T follicular helper cell (primary cell): ENCODE measurements at places on chromosomes 1 and 21.
A peak's percentile ranks its signal among the peaks of the same experiment; 100 is the strongest.

DNA sequence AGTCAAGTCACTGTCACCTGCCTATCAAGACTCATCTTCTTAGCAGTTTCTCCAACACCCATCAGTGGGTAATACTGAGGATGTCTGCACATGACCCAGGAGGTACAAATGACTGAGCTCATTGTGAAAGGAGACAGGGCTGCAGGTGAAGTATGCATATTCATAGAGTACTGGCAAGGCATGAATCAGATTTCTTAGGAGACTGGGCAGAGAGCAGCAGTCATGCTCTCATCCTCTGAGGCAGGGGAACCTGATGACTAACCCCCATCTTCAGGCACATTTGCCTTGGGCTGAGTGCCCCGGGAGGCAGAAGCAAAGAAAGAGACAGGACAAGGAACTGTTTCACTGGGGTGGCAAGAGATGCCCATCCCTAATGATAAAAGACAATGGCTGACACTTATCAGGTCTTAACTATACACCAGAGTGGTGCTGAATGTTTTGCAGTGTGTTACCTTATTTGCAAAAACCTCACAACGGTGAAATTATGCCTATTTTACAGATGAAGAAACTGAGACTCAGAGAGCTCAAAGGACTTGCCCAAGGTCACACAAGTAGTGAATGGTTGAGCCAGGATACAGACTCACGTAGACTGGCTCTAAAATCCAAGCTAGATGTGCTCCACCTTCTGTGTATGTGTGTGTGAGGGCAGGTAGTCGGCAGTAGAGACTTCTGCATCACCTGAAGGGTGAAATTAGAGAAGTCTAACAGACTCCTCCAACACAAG, 9.2 kb upstream of the GRHL3 start:
- no peak for DNase-seq

DNA sequence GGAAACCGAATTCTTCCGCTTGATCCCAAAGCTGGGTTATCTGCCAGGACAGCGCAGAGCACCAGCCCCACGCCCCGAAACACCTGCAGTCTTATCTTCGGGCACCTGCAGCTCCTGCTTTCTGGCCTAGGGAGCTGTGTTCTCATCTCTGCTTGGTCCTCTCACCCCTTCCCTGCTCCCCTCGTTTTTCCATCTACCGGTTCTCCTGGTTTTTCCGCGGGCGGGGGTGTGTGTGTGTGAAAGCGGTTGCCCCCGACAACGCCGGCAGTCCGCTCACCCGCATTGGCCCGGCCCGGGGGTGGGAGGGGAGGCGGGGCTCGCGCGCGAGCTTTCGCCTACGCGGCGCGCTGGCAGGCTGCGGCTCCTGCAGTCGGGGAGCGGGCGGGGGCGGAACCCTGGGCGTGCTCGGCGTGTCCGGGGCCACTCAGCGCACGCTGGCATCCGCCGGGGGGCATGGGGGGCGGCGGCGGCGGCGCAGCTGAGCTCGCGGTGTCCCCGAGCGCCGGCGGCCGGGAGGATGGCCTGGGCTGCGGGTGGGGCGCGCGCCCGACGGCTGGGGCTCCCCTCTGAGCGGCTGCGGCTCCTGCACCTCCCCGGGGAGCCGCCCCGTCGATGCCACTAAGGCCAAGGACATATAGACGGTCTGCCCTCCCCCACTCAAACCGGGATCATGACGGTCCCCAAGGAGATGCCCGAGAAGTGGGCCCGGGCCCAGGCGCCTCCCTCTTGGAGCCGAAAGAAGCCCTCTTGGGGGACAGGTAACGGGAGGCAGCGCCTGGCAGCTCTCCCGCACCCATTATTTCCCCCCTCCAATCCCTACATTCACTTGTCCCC, 3.2 kb downstream of the ATP8B2 start:
- DNase-seq, result peak; percentile 85

DNA sequence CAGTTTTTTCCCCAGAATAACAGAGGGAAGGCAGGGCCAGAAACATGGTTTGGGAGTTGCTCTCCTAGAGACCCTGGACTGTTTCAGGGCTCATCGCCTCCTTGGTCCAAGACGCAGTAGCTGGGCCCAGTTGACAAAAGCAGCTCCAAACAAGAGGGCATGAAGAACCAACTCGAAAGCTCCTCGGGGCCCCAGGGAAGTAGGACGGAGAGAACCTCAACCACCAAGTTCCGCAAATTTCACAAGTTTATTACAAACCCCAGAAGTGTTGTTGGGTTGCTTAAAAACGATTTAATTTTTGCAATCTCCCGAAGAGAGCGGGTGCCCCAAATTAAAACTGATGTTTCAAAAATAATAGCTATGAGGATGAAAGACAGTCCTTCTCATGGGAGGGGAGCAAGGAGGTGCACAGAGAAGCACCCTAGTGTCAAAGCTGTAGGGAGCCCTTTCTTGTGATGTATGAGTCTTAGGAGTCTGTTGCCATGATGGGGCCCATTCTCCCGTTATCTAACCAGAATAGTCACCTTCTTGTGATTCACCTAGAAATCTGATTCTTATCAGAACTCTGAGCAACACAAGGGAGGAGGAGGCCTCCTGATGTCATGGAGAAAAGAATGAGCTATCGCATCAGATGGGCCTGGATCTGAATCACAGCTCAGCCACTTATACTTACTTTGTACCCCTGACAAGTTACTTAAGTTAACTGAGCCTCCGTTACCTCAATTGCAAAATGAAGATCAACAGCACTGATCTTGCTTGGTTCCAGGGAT, 165.7 kb upstream of the IRF2BP2 start:
- no peak for DNase-seq

- no peak for DNase-seq
Observed at GRCh38 chr1:58791106-58791505, 7.3 kb upstream of the JUN start.

DNA sequence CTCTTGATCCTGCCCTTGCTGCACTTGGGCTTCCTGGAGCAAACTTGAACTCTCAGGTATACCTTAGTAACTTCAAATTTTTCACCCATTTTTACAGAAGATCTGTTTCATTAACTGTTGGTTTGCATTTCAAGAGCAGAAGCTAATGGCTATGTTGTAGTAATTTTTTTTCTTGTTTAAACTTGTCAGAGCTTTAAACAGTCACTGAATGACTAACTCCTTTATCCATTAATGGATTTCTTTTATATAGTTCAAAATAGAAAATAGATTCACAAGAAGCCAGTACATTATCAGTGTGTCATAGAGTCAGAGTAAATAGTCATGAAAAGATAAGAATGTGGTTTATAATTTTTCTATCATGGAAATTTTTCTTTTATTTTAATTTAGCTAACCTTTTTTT, 13.6 kb downstream of the SRSF11 start:
- DNase-seq, result no peak

DNA sequence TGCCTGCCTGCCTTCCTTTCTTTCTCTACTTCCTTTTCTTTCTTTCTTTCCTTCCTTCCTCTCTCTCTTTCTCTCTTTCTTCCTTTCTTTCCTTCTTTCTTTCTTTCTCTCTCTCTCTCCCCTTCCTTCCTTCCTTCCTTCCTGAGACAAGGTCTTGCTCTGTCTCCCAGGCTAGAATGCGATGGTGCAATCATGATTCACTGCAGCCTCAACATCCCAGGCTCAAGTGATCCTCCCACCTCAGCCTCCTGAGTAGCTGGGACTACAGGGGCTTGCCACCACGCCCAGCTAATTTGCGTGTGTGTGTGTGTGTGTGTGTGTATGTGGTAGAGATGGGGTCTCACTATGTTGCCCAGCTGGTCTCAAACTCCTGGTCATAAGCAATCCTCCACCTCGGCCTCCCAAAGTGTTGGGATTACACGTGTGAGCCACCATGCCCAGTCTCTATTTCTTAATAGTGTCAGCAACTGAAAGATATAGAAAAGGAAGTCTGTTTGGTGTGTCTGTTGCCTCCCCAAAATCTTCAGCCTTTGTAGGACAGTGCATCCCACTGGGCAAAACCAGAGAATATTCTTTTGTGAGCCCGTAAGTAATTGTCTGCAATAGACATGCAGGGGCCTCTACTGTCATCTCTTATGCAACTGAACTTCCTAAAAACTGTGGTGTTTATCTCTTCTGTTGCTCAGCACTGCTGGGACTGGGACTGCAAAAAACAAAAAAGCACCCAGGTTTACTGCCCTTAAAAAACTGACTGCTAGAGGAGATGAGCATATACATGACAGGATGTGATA, 20.9 kb upstream of the RAB4A start:
- DNase-seq, result no peak

DNA sequence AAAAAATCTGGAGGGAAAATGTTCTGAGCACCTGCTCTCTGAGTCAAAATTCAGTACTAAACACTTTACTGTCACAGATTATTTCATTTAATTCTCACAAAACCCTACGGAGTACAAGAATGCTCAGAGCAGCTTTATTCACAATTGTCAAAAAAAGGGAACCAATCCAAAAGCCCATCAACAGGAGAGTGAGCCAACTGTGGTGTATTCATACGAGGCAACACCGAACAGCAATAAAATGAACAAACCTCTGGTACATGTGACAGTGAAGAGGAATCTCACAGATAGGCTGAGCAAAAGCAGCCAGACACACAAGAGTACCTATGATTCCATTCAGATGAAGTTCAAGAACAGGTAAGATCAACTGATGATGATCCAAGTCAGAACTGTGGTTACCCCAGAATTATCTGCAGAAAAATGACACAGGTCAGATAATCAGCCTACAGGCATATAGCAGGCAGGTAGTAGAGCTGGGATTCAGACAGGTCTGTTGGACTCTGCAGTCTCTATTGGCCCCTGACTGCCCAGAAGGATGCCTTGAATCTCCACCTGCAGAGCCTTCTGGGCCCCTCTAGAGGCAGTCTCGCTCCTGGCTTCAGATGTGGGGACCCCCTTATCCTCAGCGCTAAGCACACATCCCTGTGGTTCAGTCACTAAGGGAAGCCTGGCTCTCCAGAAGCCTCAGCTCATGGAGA, 19.2 kb downstream of the SLC9A1 start:
- no peak for DNase-seq

DNA sequence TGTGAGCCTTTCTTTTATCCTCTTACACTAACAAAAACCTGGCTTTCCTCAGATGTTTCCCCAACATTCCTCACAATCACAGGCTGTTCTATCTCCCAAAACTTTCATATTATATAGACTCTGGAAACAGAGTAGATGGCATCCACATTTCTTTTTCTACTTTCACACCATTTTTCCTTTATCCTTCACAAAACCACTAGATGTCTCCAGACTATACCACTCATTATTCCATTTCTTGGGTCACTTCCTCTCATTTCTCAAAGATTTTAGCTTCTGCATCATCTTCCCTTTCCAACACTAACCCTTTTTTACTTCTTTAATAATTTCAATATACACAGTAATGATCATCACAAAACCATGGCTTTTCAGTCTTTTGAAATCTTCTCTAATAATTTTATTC, 286.0 kb upstream of the DEPDC1 start:
- no peak for DNase-seq

- DNase-seq, result no peak
Observed at GRCh38 chr1:207925210-207925609, 14.3 kb upstream of the CD34 start.

- DNase-seq, result no peak
Observed at GRCh38 chr1:90809093-90809492, 92.0 kb upstream of the BARHL2 start.

DNA sequence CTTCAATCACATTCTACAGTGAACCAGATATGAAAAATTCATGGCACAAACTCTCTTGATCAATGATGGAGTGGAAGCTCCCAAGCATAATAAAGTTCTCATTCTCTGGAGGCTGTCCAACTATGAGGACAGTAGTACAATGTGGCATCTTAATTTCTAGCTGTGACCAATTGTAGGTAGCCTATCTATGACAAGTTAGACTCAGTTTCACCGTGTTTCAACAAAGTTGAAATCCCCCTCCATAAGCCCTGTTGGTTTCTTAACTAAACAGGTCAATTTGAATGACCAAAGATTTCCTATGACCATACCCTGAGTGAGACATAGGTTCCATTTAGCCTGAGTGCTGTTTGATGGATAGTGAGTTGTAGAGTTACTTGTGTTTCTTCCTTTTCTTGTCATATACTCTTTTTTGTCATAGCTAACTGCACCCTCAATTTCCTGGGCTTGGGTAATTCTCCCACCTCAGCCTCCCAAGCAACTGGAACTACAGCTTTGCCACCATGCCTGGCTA, 11.8 kb downstream of the PATJ start:
- no peak for DNase-seq

DNA sequence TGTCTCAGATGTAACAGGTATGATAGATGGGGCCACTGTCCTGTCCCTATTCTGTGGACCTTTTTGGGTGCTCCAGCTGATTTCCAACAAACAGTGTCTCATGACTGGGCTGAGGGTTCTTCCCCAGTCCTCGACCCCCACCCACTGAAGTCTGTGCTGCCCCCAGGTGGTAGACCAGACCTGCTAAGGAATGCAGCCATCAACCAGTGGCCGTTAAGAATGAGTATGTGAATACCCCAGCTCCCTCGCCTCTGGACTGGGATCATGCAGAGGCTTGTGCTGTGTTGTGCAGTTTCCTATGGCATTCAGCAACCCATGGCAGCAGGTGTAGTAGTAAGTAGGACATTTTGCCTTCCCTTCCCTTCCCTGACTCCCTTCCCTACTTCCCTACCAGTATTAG, 183.1 kb upstream of the KAZN start:
- DNase-seq, result no peak

DNA sequence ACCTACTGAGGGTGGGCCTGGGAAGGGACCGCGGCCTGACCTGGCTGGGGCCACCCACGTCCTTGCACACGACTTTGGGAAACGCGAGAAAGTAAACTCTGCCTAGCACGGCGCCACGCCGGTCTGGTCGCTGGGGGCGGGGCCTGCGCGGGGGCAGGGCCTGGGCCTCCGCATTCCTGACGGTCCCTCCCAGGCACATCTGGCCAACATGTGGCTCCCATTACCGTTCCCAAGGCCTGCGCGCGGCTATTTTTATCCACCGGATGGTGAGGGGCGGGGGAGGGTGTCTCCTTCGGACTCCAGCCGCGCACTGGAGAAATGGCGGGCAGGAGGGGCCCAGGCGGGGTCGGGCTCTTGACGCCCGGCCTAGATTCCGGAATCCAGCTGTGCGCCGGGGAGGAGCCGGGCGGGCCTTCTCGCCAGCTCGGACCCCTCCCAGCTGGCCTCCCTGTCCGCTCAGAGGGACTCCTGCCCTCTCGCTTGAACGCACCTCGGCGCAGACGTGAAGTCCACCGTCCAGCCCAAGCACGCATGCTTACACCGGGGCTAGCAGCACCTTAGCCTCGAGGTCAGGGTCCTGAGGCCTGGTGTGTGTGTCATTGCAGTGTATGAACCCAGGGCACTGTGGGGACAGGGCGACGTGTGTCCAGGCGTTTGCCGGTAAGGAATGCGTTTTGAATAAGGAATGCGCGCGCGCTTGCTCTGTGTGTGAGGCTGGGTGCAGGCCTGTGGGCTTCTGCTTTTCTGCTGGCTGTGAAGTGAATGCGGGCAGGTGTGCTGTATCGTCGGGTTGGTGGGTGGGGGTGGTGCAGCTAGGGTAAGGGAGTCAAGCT, 2.1 kb downstream of the EVA1B start:
- no peak for DNase-seq

- no peak for DNase-seq
Observed at GRCh38 chr1:61255358-61255703, 173.0 kb downstream of the NFIA start.
